ENCODE measurements at places on chromosomes 12 and 14.

DNA sequence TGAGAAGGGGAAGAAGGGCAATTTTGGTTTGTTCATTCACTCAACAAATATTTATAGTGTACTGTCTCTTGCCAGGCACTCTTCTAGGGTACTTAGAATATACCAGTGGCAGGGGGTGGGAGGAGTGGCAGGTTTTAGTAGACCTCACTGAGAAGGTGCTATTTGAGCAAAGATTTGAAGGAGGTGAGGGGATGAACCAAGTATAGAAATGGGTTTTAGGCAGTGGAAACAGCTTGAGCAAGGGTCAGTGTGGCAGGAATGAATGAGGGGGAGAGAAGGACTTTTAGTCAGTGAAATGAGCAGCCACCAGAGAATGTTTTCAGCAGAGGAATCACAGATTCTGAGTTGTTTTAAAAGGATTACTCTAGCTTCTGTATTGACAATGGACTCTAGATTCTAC is 2.3 kb downstream of the PRIM1 start:
- DNase-seq: no peak

DNA sequence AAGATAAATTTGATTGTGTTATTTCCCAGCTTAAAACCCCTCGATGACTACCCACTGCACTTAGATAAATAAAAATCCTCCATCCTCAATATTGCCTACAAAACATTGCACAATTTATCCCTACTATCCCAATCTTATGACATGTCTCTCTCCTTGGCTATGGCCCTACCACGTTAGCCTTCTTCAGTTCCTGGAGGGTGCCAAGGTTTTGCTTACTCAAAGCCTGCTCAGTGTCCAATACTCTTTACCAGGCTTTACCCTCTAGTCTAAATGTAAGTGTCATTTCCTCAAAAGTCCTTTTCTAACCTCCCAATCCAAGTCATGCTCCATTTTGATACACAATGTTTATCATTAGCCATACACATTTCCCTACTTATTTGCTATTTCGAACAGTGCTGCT is 35.0 kb upstream of the PPM1A start:
- DNase-seq: no peak

GRCh38 chr12:44618946-44619345 is 257.2 kb downstream of the NELL2 start:
- no peak for DNase-seq

GRCh38 chr12:94636462-94637085 is 13.8 kb downstream of the TMCC3 start:
- DNase-seq: no peak

GRCh38 chr12:130478786-130479185 is 141.1 kb downstream of the PIWIL1 start:
- no peak for DNase-seq

- no peak for DNase-seq
Measured at GRCh38 chr12:2858334-2858733, 1.5 kb upstream of the TEX52 start.

DNA sequence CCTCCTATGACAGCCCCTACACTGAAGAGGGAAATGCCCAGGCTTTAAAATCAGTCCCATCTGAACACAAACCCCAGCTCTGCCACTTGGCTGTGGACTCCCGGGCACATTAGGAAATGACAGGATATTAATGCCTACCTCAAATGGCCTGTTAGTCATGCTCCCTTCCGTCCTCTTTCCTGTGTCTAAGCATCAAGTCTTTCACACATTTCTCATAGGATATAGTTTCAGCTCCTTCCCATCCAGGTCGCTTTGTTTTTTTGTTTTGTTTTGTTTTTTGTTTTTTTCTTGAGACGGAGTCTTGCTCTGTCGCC is 16.1 kb downstream of the PLEK2 start:
- DNase-seq: no peak

GRCh38 chr14:77603654-77604255 is 12.7 kb downstream of the SPTLC2 start:
- DNase-seq: no peak

- no peak for DNase-seq
Measured at GRCh38 chr12:29762637-29763300, 21.0 kb downstream of the TMTC1 start.

- DNase-seq: no peak
Measured at GRCh38 chr12:27335364-27336281, 3.0 kb downstream of the BMAL2 start.

GRCh38 chr12:31876568-31877424 is 82.4 kb upstream of the RESF1 start:
- DNase-seq: no peak

GRCh38 chr12:110940296-110940695 is 19.9 kb upstream of the MYL2 start:
- DNase-seq: no peak

- DNase-seq: no peak
Measured at GRCh38 chr12:51864833-51865670, 16.5 kb upstream of the FIGNL2 start.

GRCh38 chr12:122079033-122079531 is 526 bp downstream of the MLXIP start:
- DNase-seq: no peak

DNA sequence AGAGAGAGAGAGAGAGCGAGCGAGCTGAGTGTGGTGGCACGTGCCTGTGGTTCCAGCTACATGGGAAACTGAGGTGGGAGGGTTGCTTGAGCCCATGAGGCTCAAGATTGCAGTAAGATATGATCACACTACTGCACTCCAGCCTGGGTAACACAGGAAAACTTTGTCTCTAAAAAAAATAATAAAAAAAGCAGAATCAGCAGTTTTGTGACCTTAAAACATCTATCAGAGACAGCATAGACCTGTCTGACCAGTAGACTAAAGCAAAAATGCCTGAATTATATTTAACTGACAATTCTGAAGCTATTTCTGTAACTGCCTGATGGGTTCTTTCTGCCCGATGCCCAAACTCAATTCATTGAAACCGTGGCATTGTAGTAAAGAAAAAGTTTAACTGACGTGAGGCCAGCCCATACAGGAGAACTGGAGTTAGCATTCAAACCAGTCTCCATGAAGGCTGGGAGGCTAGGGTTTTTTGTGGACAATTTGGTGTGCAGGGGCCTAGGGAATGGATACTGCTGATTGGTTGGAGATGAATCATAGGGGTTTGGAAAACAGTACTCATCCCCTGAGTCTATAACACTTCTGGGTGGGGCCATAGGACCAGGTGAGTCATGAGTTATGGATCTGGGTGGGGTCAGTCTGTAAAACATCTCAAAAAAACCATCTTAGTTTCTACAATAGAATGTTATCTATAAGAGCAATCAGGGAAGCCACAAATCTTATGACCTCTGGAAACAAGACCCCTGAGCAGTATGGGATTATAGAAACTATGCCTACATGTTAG is 8.0 kb upstream of the RASSF8 start:
- no peak for DNase-seq

GRCh38 chr14:70256601-70257000 is 67.8 kb upstream of the SLC8A3 start:
- DNase-seq: no peak

Measured in AG04450 (cell line).